ENCODE measurements at places on chromosomes 7 and 10.

GRCh38 chr7:82740246-82740848, 296.8 kb upstream of the CACNA2D1 start:
- no peak for DNase-seq

DNA sequence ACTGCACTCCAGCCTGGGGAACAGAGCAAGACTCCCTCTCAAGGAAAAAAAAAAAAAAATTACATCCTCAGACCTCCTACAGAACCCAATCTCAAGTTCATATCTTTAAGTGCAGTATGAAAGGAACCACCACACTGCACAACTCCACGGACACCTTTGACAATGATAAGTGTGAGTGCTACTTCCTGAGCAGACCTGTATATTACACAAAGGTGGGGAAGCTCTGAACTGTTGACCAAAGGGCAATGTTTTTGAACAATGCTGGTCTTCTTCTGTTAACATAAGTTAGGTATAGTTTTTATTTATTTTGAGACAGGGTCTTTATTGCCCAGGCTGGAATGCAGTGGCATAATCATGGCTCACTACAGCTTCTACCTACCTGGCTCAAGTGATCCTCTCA, 54.1 kb upstream of the RNF148 start:
- DNase-seq: no peak

DNA sequence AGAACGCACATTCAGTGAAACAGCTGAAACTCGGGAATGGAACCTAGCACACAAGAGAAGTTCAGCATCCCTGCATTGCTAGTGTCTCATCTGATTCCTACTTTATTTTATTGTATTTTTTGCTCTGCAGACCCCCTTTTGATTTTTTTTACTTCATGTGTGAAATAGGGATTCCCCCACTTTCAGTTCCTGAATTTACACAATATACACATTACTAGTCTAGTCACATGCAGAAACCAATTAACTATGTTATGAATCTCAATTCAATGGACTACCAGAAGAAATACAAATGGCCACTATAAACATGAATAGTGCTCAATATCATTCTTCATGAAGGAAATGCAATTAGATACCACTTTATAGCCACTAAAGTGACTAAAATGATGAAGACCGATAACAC, 386.1 kb upstream of the COBL start:
- no peak for DNase-seq

- peak; percentile 23 for DNase-seq
Measured at GRCh38 chr7:69738396-69738951, 140.2 kb downstream of the AUTS2 start.

- DNase-seq: no peak
Measured at GRCh38 chr7:69457595-69458504, 140.4 kb upstream of the AUTS2 start.

- no peak for DNase-seq
Measured at GRCh38 chr10:91887272-91888076, 21.8 kb downstream of the FGFBP3 start.

DNA sequence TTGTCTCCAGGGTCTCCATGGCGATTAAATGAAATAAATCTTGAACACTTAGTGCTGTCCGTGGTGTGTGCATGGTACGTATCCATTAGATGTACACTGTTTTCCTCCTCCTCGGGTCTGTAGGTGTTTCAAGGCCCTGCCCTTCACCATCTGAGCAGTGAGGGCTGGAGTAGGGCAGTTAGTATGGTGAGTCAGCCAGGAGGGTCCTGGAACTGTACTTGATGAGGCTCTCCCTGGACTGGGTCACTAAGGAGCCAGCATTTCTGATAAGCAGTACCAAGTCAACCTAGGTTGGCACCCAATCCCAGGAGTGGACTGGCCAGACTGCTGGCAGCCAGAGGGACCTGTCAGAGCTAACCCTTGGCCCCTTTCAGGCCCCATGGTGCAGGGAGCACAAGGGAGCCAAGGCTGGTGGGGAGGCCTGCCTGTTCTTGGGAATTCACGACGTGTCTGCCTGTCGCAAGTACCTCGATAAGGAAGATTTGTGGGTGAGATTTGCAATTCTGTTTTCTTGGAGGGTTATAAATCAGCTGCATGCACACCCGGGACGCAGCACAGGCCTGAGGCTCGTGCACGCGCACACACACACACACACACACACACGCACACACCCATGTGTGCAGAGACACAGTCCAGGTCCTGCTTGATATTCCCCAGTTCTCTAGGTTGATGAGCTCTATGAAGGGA, 114.2 kb downstream of the ZMIZ1 start:
- no peak for DNase-seq

- DNase-seq: no peak
Measured at GRCh38 chr7:44072364-44073231, 7.2 kb upstream of the PGAM2 start.

DNA sequence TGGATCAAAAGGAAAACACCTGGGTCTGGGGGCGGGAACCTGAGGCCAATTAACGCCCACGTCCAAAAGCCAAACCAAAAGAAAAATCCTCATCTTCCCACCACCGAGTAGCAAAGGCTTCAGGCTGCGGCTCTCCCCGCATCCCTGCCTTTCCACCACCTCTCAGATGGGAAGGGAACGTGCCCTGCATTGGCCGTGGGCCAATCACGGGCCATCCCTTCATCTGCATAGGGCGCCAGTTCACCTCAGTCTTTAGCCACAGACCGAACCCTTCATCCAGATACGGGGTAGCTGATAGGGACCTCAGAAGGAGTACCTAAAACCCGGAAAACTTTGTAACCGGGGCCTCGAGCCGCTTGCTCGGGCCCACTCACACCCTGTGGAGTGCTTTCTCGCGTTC, 626 bp downstream of the PRPF18 start:
- no peak for DNase-seq

DNA sequence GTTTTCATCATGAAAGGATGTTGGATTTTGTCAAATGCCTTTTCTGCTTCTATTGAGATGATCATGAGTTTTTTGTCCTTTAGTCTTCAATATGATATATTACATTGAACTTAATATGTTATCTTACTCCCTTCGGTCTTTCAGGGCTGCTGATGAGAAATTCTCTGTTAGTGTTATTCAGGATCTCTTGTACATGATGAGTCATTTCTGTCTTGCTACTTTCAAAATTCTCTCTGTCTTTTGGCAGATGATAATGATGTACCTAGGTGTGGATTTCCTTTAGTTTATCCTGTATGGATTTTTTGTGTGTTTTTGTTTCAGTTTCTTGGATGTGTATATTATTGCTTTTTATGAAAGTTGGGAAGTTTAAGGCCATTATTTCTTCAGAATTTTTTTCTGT, 320.9 kb upstream of the NPSR1 start:
- no peak for DNase-seq

GRCh38 chr10:69469976-69470375, 18.7 kb downstream of the TSPAN15 start:
- no peak for DNase-seq

Measured in NCI-H1436 treated with DMSO at 0.1 percent for 48 hours (cell line).